Activated naive CD4-positive, alpha-beta T cell (primary cell): ENCODE measurements at places on chromosomes 1 and 21.

GRCh38 chr21:15293240-15293639 is 228.4 kb upstream of the NRIP1 start:
- DNase-seq: no peak

- no peak for DNase-seq
These were observed 4.8 kb upstream of the ST6GALNAC5 start for GRCh38 chr1:76862447-76862846.

DNA sequence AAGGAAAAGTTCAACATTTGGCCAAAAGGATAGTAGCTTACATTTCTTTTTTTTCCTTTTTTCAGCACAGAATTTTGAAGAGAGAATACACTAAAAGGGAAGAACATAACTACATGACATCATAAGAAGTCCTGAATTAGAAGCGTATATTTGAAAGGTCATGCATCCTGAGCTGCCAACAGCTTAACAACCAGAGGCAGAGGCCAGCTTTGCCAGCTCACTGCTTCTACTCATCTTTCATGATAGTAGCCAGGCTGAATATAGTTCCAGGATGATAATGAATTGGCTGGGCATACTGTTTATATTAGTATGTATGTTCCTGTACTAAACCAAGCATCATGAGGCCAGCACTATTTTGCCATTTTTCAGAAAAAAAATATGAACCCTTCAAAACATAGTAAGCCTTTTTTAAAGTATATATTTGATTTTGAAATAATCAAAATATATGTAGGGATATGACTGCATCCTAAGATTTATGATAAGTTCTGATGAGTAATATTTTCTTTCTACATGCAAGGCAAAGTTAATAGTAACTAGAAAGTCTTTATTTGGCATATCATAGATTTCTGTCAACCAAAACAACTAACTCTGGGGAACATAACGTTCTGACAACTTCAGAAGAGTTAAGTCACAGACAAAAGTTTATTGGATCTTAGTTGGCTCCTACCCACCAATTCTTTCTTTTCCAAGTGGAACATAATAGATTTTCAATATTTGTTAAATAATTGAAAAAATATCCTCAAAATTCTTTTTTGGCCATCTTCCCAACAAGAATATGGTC is 123.2 kb downstream of the DPYD start:
- no peak for DNase-seq

DNA sequence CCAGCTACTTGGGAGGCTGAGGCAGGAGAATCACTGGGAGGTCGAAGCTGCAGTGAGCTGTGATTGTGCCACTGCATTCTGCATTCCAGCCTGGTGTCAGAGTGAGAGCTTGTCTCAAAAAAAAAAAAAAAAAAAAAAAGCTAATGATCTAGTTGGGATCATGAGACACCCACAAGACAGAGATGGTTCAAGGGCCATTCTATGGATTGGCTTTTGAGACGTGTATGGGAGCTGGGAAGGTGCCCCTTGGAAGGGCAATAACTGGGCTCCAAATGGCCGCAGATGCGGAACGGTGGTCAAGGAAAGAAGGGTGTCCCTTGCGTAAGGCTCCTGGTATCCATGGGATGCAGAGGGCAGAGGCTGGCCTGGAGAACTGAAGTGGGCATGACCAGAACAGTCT is 6.8 kb upstream of the ADAM15 start:
- DNase-seq: no peak

GRCh38 chr1:17012775-17013490 is 1.2 kb upstream of the ATP13A2 start:
- no peak for DNase-seq

DNA sequence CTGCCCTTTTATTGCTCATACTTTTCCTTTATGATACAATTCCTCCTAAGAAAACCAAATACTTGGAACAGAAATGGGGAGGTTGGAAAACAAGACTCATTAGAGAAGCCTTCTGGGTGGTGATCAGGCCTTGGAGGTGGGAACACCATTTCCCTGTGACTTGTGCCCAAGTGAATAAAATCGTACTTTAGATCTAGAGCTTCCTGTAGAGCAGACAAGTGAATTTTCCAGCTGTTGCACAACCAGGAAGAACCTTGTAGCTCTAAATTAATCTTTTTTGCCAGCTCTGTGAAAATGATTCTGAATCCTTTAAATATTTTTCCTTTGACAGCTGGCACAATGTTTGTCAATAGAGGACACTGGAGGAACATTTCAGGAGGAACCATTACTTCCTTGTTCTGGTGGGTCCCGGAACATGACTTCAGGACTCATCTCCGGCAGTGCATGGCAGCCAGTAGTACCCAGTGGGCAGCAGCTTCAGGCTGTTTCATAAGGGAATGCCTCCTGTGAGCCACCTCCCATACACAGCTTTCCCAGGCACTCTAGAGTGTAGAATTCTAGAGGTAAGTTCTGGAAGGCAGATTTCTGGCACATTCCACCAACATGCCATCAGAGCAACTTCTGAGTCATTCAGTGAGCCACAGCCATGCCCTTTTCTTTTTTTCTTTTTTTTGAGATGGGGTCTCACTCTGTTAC is 5.5 kb upstream of the SNAPIN start:
- DNase-seq: no peak

DNA sequence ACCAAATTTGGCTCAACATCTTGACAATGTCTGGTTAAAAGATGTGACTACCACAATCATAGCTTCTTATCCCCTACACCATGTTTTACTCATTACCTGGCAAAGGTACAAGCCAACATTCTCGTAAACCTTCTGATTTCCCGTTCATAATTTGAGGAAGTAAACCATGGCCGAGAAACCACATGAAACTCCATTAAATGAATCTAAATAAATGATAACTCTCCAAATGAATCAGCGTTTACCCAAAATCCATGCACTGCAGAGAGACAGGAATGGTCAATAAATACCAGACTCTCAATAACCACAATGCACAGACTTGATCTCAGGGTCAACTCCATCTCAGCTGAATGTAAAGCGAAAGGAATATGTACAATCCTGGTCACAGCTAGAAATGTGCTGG is 125.2 kb downstream of the TYW3 start:
- no peak for DNase-seq

DNA sequence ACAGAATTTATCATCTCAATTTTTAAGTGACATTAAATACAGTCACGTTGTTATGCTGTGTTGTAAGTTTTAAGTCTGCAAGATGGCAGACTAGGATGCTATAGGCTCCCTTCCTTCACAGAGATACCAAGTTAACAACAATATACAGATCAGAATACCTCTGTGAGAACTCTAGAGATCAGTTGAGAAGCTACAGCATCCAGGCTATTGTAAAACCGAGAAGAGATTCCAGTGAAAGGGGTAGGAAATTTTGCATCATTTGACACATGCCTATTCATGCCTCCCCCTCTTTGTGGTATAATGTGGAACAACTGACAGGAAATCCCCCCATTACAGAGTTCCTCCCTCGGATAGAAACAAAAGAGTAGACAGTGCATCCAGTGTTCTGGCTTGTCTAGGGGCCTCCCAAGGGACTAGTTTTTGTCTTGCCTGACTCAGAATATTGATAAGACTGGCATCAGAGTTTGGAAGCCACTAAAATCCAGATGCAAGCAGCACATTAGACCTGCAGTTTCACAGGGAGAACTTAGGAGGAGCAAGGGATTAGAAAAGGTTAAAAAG is 80.6 kb downstream of the LBR start:
- DNase-seq: no peak

GRCh38 chr1:69305621-69306020 is 262.1 kb upstream of the LRRC7 start:
- DNase-seq: no peak

DNA sequence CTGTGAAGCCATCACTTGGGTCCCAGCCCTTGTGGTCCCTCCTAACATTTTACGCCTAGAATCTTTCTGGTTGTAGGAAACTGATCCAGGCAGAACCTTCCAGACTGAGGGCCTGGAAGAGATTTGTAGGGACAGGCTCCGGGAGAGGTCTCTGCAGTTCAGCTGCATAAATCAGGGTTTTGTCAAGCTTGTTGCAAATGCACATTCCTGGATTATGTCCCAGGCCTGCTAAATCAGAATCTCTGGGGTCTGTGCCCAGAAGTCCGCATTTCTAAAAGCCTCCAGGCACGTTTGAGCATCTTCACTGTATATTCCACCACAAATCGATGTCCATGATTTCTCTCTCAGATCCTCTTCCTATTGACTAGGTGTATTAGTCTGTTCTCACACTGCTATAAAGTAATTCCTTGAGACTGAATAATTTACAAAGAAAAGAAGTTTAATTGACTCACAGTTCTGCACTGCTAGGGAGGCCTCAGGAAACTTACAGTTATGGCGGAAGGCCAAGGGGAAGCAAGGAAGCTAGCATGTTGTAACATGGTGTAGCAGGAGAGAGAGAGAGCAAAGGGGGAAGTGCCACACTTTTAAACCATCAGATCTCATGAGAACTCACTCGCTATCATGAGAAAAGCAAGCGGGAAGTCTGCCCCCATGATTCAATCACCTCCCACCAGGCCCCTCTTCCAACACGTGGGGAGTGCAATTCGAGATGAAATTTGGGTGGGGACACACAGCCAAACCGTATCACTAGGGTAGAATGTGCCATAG is 1.2 kb upstream of the FHAD1 start:
- DNase-seq: no peak

DNA sequence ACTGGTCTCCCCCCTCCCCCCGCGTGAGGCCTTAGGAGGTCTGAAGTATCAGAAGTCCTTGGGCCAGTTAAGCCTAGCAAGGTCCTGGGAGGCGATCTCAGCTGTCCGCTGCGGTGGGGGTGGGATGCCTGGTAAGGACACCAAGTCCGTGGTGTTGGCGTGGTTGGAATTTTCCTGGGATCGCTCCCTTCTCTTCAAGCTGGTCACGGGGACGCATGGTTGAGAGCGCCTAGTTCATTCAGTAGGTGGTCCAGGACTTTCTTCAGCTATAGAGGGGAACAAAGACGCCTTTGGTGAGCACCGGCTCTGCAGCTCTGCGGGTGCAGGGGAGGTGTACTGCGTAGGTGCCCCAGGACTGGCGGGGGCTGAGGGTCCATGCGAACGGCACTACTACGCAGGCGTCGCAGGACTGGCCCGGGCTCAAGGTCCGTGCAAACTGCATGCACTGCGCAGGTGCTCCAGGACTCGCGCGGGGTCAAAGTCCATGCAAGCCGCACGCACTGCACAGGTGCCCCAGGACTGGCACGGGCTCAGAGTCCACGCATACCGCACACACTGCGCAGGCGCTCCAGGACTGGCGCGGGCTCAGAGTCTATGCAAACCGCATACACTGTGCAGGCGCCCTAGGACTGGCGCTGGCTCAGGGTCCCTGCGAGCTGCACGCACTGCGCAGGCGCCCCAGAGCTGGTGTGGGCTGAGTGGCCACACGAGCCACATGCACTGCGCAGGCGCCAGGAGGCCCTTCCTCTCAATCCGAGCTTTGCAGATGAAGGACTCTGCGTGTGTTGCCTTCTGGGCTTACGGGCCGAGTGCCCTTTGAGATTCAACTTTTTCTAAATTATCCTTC is 36.6 kb upstream of the HMGN1 start:
- peak; percentile 41 for DNase-seq

- DNase-seq: no peak
These were observed 19.1 kb downstream of the SRSF4 start for GRCh38 chr1:29162476-29163138.

DNA sequence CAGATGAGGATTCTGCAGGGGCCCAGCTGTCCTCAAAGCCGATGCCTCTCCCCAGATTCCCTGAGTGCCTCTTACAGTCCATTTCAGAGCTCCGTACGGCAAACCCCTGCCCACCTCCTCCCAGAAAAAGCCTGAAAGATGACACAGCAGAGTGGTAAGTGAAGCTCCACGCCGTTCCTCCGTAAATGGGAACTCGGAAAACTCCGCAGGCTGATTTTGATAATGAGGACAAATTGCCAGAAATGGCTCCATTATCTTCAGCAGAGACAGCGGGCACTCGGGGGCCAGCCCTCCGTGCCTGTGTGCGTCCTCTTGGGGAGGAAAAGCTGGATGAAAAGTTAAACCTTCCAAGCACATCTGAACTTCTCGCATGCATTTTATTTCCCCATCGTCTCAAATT is 81.1 kb downstream of the NPHP4 start:
- no peak for DNase-seq

- DNase-seq: no peak
These were observed 3.0 kb upstream of the ADCY10 start for GRCh38 chr1:167916766-167917511.
